ENCODE measurements at places on chromosomes 11 and 22.
A peak's percentile ranks its signal among the peaks of the same experiment; 100 is the strongest.

DNA sequence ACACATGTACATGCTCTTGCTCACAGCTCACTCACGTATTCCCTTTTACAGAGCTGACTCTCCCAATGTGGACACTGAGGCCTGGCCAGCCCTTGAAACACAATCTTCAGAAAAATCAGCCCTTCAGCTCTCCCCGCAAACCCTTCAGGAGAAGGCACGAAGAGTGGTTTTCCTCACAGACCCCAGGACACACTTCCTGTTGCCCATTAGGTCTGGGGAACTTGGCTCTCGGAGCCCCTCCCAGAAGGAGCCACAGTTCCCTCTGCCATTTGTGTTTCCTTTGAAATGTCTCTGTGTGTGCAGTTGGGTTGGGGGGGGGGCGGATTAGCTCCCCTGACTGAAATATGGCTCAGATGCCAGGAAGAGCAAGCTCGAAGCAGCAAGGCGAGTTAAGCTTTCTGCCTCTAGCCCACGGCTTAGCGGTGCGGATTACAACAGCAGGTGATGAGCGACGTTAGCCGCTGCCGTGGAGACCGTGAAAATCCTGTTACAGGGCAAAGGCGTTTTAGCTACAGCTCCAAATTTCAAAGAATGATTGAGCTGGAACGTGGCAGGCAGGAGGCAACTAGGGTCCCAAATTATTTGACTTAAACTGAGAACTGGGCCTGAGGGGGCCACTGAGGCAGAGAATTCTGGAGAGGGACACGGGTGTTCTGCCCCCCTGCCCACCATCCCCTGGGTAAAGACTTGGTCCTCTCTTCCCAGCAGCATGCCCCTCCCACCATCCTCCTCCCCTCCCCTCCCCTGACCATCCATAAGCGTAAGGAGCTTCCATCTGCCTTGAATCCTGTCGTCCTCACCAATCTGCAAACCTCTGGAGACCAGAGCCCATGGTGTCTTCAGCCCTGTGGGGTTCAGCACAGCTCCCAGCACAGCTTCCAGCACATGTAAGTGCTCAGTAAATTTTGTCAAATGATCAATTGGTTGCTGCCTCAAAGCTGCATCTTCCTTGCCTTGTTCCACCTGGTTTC is 598.6 kb downstream of the BUD13 start:
- no peak for DNase-seq

- DNase-seq = peak; percentile 68
Measured at GRCh38 chr22:37734964-37735451, 38.2 kb downstream of the TRIOBP start.

DNA sequence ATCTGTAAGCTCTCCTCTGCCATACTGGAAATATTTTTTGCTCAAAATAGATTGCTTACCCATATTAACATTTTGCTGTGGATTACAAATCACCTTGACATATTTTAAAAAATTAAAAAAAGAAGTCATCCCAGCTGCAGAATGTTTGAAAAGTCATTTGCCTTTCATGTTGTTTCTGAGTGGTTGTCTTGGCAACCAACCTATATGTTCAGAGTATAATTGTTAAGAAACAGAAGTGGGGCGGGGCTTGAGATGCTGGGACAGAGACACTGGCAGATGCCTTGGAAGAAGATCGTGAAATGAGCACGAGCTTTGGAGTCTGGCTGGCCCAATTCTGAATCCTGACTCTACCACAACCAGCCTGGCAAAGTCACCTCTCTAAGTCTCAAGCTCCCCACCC is 348.2 kb downstream of the LARGE1 start:
- no peak for DNase-seq

DNA sequence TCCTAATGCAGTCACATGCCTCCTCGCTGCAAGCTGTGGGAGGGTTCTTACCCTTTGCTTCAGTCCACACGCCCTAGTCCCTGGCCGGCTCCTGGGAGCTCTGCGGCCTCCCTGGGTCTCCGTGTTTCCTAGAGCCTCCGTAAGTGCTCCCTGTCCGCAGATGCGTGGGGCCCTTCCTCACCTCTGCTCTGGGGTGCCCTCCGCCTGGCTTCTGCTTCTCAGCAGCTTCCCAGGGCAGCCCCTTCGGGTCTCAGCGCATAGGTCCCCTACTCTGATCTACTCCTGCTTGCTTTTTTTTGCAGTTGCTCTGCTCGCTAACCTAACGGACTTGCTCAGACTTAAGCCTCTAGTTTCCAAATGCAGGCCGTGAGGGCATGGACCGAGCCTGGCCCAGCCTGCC is 22.4 kb downstream of the CAPN1 start:
- no peak for DNase-seq

- DNase-seq = no peak
Measured at GRCh38 chr11:93084727-93085505, 112.9 kb downstream of the SLC36A4 start.

GRCh38 chr11:66987158-66987620 is 12.1 kb downstream of the C11orf86 start:
- DNase-seq = no peak

Measured in ELR (cell line).